ENCODE measurements at places on chromosomes 16 and 17.

DNA sequence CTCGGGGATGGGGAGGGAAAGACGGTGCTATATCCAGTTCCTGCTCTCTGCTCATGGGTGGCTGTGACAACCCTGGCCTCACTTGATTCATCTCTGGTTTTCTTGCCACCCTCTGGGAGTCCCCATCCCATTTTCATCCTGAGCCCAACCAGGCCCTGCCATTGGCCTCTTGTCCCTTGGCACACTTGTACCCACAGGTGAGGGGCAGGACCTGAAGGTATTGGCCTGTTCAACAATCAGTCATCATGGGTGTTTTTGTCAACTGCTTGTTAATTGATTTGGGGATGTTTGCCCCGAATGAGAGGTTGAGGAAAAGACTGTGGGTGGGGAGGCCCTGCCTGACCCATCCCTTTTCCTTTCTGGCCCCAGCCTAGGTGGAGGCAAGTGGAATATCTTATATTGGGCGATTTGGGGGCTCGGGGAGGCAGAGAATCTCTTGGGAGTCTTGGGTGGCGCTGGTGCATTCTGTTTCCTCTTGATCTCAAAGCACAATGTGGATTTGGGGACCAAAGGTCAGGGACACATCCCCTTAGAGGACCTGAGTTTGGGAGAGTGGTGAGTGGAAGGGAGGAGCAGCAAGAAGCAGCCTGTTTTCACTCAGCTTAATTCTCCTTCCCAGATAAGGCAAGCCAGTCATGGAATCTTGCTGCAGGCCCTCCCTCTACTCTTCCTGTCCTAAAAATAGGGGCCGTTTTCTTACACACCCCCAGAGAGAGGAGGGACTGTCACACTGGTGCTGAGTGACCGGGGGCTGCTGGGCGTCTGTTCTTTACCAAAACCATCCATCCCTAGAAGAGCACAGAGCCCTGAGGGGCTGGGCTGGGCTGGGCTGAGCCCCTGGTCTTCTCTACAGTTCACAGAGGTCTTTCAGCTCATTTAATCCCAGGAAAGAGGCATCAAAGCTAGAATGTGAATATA, 4.8 kb upstream of the LASP1NB start:
- DNase-seq: no peak

- DNase-seq: no peak
Observed at GRCh38 chr16:89697161-89697615, 4.3 kb downstream of the SPATA2L start.

- no peak for DNase-seq
Observed at GRCh38 chr17:28641579-28641978, 3.4 kb downstream of the BLTP2 start.

DNA sequence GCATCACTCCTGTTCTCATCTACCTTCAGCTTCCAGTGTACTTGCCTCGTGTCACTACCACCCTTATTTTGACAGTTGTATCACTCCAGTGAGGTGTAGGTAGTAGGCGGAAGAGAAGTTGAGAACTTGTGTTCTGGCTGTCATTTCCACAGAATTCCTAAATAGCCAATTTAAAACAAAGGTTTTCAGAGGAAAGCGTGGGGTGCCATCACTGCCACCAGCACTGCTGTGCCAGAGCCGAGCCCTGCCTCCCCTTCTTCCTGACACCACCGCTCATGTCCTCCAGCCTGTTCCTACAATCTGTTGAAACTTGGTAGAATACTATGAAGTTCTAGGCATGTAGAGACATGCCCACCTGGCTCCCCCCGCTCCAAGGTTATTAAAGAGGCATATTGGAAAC, 215.8 kb downstream of the TANC2 start:
- no peak for DNase-seq

DNA sequence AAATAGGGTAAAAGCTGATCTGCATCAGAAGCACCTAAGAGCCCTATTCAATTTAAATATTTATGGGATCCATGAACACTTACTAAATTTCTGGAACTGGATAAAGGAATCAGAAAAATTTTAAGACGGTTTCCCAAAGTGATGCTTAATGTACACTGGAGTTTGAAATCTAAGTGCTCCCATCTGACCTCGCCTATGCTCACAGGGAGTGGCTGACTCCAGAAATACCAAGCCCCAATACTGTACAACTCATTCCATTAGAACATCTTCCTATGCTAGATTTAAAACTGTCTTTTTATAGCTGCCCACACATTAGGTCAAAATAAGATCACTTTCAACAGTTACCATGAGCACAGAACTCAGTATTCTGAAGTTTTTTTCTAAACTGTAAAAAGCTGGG, 1214.6 kb downstream of the CDH11 start:
- DNase-seq: no peak

Measured in CD4-positive, alpha-beta T cell treated with Interleukin-12 subunit alpha and Interleukin-12 subunit beta, for 1 hour (primary cell).